ENCODE measurements at places on chromosomes 4 and X.

GRCh38 chrX:65697915-65698796 is 30.7 kb downstream of the MSN start:
- peak; percentile 49 for DNase-seq

GRCh38 chrX:7086384-7086783 is 61.1 kb upstream of the STS start:
- no peak for DNase-seq

- no peak for DNase-seq
These were observed 15.0 kb downstream of the SRPX2 start for GRCh38 chrX:100658941-100659381.

- DNase-seq = no peak
These were observed 9.7 kb upstream of the CDKN2AIP start for GRCh38 chr4:183434666-183435190.

GRCh38 chr4:55051532-55051931 is 73.9 kb downstream of the KDR start:
- no peak for DNase-seq

DNA sequence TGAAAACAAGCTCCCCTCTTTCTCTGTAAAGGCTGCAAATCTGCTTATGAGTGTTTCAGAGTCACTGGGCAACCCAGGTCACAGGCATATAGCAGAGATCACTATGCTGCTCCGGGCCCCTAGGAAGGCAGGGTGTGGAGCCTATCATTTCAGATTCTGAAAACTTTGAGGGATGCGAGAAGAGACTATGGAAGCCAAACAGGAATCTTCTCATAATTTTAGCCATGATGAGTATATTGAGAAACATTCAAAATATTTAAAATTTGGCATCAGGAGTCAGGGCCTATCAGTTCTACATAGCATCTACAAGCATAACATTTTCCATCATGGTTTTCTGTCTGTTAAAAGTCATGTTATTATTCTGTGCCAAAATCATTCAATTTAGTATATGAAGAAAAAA is 61.7 kb upstream of the ATXN3L start:
- no peak for DNase-seq

DNA sequence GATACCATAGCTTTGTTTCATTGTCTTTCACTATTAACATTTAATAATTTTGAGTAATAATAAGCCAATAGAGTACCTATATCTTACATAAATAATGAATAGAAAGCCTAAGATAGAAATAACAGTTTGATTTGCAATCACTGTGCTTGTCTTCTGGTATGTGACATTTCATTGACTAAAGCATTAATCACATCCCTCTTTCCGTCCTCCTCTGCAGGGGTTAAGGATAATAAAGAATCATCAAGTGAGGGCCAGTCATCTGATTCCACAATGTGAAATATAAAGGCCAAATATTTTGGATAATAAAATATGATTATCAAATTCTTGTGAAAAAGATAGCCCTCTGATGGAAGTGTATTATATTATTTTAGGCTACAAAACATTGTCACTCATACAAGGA is 2073.4 kb downstream of the ARAP2 start:
- no peak for DNase-seq

- DNase-seq = no peak
These were observed 92.9 kb upstream of the TLL1 start for GRCh38 chr4:165779950-165780670.

DNA sequence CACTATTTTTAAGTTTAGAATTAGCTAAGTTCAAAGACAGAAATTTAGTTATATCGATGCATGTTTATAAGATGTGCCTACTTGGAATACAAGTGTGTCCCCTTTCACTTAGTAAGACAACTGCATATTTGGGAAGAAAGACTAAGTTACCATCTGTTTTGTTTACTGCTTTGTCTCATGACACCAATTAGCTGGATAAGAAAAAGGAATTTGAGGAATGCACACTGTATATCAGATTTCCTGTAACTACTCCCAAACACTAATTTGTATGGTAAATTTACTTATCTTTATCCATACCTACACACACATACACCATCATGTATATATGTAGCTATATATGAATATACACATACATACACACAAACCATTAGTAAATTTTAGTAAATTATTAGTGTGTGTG is 1442.8 kb upstream of the IGFBP7 start:
- no peak for DNase-seq

- no peak for DNase-seq
These were observed 704.4 kb upstream of the AMOT start for GRCh38 chrX:113545040-113545439.

- no peak for DNase-seq
These were observed 243.8 kb upstream of the LDB2 start for GRCh38 chr4:17142232-17142711.

GRCh38 chrX:152896450-152896849 is 1.4 kb upstream of the ZNF185 start:
- no peak for DNase-seq

GRCh38 chrX:47991263-47992094 is 12.3 kb downstream of the ZNF182 start:
- DNase-seq = no peak

GRCh38 chrX:5730556-5730955 is 498.1 kb downstream of the NLGN4X start:
- no peak for DNase-seq

DNA sequence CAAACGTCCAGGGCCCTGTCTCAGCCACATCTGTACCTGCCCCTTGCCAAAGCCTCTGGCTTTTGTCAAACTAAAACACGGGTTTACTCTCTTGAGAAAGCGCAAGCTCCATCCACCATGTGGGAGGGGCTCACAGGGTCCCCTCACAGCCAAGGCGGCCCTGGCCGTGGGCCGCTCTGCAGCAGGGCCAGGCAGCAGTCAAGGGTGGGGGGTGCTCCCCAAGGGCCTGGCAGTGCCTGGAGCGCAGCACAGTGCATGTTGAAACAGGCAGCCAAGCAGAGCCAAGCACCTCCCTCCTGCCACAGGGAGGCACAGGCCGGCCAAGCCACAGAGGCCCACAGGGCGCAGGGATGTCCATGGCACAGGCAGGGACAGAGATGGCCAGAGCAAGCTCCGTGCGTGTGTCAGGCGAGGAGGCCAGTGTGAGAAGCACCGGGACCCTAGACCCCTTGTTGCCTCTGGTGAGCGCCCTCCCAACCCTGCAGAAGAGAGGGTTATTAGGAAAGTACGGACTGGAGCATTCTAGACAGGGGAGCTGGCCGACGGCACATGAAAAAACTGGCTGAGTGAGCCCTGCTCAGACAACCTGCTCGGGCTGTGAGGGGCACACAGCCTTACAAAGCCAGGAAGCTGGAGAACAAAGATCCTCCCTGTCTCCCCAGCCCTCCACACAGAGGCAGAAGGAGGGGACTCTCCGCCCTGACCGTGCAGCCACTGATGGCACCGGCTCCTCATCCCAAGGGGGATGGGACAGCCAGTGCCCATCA is 39.0 kb downstream of the FAM53A start:
- no peak for DNase-seq

- DNase-seq = no peak
These were observed 192.3 kb upstream of the ATP6AP2 start for GRCh38 chrX:40388441-40388840.

DNA sequence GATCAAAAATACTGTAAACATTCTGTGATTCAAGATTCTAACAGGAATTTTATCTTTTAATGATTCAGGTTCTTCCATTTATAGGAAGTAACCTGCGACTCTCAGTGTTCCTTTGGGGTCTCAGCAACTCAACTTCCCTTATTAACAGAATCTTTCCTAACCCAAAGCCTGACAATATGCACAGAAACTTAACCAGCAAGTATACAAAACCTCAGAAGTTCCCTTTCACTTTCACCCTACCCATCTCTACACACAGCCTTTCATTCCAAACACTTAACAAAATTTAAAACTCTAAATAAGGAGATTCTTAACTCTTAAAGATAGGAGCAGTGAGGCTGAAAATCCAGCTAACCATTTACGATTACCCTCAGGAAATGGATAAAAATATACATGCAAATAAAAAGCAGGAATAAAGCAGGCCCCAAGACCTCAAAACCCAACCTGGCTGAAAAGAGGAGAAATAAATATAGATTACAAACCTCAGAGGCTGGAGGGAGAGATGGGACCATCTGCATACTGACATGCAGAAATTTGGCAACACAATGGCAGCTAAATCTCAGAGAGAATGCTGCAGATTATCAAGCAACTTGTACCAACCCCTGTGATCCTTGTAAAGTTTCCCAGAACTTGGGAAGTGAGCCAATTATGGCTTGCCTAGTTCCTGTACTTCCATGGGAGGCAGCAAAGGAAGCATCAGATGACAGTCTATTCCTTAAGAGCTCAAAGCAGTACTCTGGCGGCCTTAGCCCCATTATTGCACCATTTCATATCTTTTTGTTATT is 101.0 kb downstream of the ATP11C start:
- no peak for DNase-seq

- no peak for DNase-seq
These were observed 6.5 kb upstream of the NUDT6 start for GRCh38 chr4:122928930-122929329.

GRCh38 chr4:46081248-46081647 is 42.6 kb downstream of the GABRG1 start:
- no peak for DNase-seq

- no peak for DNase-seq
These were observed 326.5 kb downstream of the ASMT start for GRCh38 chrX:1941321-1941720.
